IMR-90 (cell line): ENCODE measurements at places on chromosomes 1 and 21. TPM values are rescaled to one million over a fixed set of nuclear protein-coding genes. Genes with fewer than 3 reads are reported as not detected.

CAPZA1 gene
- total RNA-seq, result 262 and 440 TPM in 2 replicates

SH2D1B gene
- total RNA-seq, result 0.18 TPM in 1 of 2 replicates, not detected in the other

BLACAT1 gene
- total RNA-seq, result under 0.01 TPM in 1 of 2 replicates, not detected in the other

FCGR3A gene
- not detected in 2 replicates for total RNA-seq

ADAMTSL4 gene
- total RNA-seq, result 0.54 and 0.56 TPM in 2 replicates

NBPF6 gene
- not detected in 2 replicates for total RNA-seq

LCE1E gene
- not detected in 2 replicates for total RNA-seq

CFHR2 gene
- total RNA-seq, result not detected in 2 replicates

PRAMEF18 gene
- total RNA-seq, result not detected in 2 replicates

TIMM17A gene
- 87.3 and 114 TPM in 2 replicates for total RNA-seq

MSH4 gene
- under 0.01 TPM in 2 replicates for total RNA-seq

TACSTD2 gene
- not detected in 2 replicates for total RNA-seq

SLC6A17 gene
- 0.54 and 0.83 TPM in 2 replicates for total RNA-seq

ERRFI1 gene
- total RNA-seq, result 101 and 106 TPM in 2 replicates

PLA2G2D gene
- not detected in 2 replicates for total RNA-seq

SMIM11 gene
- 6.9 and 8.8 TPM in 2 replicates for total RNA-seq

WDR64 gene
- not detected in 2 replicates for total RNA-seq

INAVA gene
- total RNA-seq, result under 0.01 TPM in 1 of 2 replicates, not detected in the other

ANXA9 gene
- total RNA-seq, result under 0.01 and 0.36 TPM in 2 replicates
